Spleen (tissue), 13 donors: ENCODE measurements at places on chromosomes 16 and 17. TPM values are rescaled to one million over a fixed set of nuclear protein-coding genes. Genes with fewer than 3 reads are reported as not detected.

The ZPBP2 gene
- polyA plus RNA-seq: 0.24 TPM

The WSCD1 gene
- polyA plus RNA-seq: 5.8 TPM

DNA sequence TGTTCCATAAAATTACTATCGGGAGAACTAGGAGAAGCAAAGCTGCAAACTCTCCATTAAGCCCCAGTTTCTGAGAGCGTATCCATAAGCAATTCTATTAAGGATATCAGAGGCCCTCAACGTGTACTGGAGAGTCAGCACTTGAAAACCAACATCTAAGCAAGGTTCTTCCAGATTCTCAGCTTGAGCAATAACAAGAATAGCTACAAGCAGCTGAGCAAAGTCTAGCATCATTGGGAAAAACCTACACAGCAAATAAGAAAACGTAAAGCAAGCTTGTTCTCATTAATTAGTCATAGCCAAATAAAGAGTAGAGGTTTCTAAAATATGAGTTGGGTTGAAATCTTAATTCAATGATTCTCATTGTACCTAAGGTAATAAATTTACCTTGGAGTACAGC is 26.9 kb upstream of the COX10 start:
- no peak overlapping the region for H3K27ac ChIP-seq
- no peak overlapping the region for H3K4me3 ChIP-seq
- no peaks in the 10 kb centered on the region for H3K4me1 ChIP-seq
- H3K36me3 ChIP-seq: no peaks in the 10 kb centered on the region
- DNase-seq: no peak

- H3K36me3 ChIP-seq: no peaks in the 10 kb centered on the region
- no peaks in the 10 kb centered on the region for H3K27me3 ChIP-seq
- H3K27ac ChIP-seq: peak overlapping the region; percentile 86
- peaks cover 97% of the 10 kb centered on the region for H3K4me1 ChIP-seq
These were observed 1.0 kb upstream of the TTYH2 start for GRCh38 chr17:74212209-74212912.

GRCh38 chr17:62062944-62063343 is 2.1 kb downstream of the MED13 start:
- H3K36me3 ChIP-seq: peaks cover 9% of the 10 kb centered on the region
- no peak overlapping the region for H3K27ac ChIP-seq
- no peaks in the 10 kb centered on the region for H3K27me3 ChIP-seq
- no peak for DNase-seq
